ENCODE measurements at places on chromosomes 6 and 20.

- no peak for DNase-seq
These were observed 10.0 kb downstream of the TMEM74B start for GRCh38 chr20:1174787-1175186.

DNA sequence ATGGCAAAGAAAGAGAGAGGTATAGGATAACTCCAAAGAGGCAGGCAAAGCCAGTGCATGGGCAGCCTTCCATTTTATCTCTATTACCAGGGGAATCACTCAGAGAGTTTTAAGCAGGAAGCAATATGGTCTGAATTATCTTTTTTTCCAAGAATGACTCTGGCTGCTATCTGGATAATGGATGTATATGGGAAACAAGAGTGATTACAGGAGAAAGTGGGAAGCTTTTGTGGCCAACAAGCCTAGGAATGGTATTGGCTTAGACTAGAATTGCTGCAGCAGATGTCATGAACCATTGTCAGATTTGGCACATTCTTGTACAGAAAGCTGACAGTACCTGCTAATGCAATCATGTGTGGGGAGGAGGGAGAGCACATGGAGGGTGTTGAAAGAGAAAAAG is 73.0 kb upstream of the BTBD3 start:
- DNase-seq = no peak

GRCh38 chr6:108417027-108417426 is 122.2 kb downstream of the AFG1L start:
- no peak for DNase-seq

- DNase-seq = no peak
These were observed 29.8 kb upstream of the TCP11 start for GRCh38 chr6:35170891-35171290.

DNA sequence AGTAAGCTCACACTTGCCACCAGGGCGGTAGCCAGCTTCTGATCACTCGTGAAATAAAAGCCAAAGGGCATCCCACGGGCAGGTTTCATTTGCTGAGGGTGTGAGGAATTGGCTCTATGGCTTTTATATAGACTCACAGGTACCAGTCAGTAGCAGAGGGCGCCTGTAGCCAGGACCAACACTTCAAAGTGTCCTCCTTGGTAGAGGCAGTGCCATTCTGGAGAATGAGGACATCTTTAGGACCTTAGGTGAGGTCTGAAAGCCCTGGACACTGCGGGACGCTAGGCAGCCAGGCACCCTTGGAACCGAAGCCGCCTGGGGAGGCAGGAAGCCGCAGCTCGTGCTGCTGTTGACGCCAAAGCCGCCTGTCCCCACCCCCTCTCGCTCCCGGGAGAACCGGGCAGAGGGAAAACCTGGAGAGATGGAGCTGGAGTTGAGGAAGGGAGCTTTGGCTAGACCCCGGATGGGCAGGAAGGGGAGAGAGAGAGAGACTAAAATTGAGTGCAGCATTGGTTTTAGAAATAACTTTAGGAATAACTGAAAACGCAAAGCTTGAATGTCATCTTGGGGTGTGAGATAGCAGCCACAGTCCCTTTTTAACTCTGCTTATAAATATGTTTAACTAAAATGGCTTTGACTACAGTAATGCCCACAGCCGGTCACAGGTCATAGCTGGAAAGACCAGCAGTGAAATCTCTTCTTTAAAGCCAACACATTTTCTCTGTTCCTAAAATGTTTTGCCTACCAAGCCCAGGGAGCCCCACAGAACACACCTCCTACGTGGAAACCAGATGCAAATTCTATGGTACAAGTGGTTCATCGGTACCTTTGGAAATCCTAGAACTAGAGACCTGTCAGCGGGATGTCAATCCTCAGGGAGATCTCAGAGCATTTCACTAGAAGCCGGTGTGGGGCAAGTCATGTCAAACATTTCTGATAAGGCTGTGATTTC is 128.5 kb upstream of the CDYL start:
- no peak for DNase-seq

- no peak for DNase-seq
These were observed 18.3 kb downstream of the KIF6 start for GRCh38 chr6:39706819-39707335.

DNA sequence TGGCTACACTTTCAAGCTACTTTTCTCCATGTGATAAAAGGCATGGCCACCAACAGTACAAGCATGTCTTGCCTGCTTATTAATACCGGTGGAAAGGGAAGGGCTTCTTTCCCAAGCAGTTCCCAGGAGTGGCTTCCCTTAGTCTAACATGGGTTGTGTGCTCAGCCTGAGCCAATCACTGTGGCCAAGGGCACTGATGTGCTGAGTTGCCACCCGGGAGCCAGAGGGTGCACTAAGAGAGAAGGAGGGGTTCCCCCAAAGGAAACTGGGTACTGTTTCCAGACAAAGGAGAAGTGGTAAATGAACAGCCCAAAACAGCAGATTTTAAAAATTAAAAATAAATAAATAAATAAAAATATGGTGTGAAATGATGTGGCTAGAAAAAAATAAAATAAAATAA is 68.5 kb downstream of the BANF2 start:
- DNase-seq = no peak

GRCh38 chr6:144551339-144551738 is 266.2 kb downstream of the UTRN start:
- DNase-seq = no peak

- no peak for DNase-seq
These were observed 52.6 kb upstream of the MAFB start for GRCh38 chr20:40741507-40742106.

DNA sequence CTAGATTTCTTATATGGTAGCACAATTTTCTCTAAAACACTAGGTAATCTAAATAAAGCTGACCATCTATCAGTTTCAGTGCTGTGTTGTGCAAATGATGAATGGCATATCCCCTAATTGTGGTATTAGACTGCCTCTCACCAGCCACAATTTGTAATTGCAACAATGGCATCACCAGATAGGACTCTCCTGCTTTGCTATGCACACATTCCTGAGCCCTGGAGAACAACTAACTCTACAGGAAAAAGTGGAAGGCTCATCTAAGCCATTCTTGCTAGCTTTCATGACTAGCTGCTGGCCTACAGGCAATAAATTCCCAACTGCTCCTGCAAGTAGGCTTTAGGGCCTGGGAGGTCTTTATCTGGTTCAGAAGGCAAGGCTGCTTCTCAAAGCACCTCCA is 974.1 kb downstream of the EYS start:
- no peak for DNase-seq

GRCh38 chr6:169839493-169839892 is 88.1 kb downstream of the ERMARD start:
- no peak for DNase-seq

DNA sequence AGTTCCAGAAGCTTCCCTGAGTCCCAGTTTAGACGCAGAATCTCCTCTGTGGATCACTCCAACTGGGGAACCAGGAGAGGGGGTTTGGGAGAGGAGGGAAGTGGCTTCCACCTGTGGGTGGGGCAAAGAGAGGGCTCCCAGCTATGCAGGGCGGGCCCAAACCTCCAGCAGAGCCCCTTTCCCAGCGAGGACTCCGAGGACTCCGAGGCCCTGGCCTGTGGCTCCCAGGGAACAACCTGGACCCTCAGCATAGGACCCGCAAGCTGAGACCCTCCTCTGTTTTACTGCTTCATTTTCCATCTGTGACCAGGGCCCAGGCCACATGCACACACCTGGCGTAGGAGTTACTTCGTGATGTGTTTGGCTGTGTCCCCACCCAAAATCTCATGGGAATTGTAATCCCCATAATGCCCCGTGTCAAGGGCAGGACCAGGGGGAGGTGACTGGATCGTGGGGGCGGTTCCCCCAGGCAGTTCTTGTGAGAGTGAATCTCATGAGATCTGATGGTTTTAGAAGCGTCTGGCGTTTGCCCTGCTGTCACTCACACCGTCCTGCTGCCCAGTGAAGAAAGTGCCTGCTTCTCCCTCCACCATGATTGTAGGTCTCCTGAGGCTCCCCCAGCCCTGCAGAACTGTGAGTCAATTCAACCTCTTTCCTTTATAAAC is 27.9 kb downstream of the NTSR1 start:
- no peak for DNase-seq

- no peak for DNase-seq
These were observed 16.1 kb downstream of the UCKL1 start for GRCh38 chr20:63940071-63940471.

DNA sequence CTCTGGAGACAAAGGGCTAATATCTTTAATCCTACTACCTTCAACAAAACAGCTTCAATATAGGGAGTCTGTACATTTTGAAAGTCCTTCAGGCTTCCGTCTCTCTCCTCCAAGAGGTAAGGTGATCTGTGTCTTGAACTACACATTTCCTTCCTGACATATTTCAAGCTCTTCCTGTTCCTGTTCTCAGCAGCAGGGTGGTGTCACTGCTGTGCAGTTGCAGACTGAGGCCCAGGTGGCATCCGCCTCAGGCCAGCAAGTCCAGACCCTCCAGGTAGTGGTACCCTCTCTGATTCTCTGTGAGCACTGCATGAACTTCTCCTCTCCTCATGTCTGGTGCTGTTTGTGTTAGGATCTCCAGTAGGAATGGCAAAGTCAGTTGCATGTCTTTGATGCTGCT is 7.8 kb downstream of the NFYA start:
- no peak for DNase-seq

DNA sequence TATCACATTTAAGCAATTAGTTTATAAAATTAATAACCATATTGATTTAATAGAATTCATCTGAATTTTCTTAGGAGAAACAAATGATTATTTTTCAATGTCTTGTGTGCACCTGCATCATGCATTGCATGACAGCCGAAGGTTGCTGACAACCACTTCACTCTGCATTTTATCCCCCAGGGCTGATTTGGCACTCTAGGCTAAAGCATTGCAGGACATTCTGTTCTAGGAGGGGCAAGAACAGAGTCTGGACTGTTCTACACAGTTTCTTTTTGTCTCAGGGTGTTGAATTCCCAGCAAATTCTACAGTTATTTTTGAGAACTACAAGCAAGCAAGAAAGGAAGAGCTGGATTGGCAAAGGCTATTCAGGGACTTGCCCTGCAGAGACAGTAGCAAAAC is 570.4 kb upstream of the EYS start:
- no peak for DNase-seq

GRCh38 chr6:170174124-170174770 is 116.6 kb downstream of the DLL1 start:
- no peak for DNase-seq

DNA sequence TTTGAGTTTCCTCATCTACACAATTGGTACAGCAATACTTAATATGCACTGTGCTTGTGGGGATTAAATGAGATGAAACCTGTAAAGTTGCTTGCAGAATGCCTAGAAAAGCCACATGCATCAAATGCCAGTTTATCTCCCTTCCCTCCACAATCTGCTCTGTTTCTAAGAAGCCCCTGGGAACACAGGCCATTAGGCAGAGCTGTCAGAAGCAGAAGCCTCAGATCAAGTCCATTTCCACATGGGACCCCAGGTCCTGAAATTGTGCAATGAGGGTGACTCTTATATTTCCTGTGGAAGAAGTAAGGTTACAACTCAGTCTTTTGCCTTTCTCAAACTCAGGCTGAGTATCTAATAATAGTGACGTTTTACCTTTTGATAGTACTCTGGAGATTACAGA is 737.4 kb downstream of the KIF16B start:
- DNase-seq = no peak

- no peak for DNase-seq
These were observed 65.7 kb upstream of the TNFRSF21 start for GRCh38 chr6:47375426-47375825.

All from stimulated activated CD4-positive, alpha-beta T cell treated with anti-CD3 and anti-CD28 coated beads, Interleukin-1b, Interleukin-23, amount 100 ng/mL, for 1 hour (primary cell).